Activated CD8-positive, alpha-beta memory T cell treated with anti-CD3 and anti-CD28 coated beads for 1 hour (primary cell): ENCODE measurements at places on chromosomes 1 and 21.

- DNase-seq = no peak
These were observed 7.7 kb upstream of the LAMB3 start for GRCh38 chr1:209659909-209660308.

GRCh38 chr1:64183395-64184002, 19.9 kb upstream of the UBE2U start:
- DNase-seq = no peak

DNA sequence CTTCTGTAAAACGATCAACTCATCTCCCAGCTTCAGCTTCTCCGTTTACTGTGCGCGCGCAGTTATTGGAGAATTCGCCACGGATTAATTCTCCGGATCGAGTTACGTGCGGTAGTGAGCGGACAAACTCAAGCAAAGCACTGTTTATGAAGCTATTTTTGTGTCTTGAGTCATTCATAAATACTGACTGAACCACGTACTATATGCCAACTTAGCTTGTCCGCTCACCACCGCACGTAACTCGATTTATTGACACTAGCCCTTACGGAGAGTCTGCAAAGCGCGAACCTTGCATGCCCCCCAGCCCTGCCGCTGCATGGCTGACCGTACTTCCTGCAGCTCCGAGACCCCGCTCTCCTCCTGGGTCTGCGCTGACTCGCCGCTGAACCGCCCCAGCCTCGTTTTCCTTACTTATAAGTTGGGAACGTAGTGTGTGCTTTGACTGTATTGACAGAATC, 773 bp downstream of the CHD1L start:
- peak; percentile 8 for DNase-seq

DNA sequence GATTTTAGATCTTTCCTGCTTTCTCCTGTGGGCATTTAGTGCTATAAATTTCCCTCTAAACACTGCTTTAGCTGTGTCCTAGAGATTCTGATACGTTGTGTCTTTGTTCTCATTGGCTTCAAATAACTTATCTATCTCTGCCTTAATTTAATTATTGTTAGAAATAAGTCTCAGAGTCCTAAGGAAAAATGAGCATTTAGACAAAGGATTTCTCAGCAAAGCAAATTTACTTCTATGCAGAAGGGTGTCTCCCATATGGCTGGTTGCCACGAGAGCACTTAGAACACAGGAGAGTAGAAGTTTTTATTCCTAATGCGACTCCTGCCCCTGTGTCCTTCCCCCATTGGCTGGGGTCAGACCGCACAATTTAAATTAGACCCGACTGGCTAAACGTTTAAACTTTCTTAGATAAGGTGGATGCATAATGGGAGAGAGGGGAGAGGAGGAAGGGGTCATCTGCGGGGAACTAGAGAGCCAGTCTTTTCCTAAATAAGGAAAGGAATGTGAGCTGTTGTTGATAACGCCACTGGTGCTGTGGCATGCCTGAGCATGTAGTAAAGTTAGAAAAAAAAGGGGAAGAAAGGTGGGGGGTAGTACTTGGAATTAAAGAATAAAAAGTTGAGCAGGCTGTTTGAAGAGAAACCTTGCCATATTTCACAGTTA, 170.2 kb downstream of the DYRK1A start:
- DNase-seq = no peak

DNA sequence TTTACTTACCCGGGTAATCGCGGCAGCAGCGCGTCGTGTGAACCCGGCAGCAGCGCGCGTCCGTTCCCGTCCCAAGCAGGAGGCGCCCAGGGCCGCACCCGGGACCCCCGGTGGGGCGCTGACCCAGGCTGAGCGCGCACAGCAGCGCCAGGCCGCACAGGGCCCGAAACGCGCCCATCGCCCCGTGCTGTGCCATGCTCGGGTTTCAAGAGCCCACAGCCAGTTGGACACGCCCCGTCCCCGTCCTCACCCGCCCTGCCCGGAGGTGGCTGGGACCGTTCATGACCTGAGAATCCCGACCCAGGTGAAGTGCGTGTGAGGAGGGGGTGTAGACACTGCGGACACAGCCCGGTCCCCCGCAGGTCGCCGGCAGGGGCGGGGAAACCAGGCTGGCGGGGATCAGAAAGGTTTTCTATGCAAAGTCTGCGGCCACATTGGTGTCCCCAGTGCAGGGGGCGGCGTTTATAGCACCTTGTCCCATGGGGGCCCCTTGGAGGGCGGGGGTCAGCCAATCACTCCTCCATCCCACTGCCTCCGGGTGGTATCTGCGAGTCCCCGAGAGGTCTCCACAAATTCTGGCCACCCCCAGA, at the start of gene TNFRSF18:
Gene TNFRSF18, minus strand, starts transcription at position 217 of the 590 bp plus-strand sequence. Its CDS starts 21 bp downstream, at position 196.
- DNase-seq = no peak

- DNase-seq = no peak
These were observed 3.9 kb upstream of the SFN start for GRCh38 chr1:26858891-26859640.

DNA sequence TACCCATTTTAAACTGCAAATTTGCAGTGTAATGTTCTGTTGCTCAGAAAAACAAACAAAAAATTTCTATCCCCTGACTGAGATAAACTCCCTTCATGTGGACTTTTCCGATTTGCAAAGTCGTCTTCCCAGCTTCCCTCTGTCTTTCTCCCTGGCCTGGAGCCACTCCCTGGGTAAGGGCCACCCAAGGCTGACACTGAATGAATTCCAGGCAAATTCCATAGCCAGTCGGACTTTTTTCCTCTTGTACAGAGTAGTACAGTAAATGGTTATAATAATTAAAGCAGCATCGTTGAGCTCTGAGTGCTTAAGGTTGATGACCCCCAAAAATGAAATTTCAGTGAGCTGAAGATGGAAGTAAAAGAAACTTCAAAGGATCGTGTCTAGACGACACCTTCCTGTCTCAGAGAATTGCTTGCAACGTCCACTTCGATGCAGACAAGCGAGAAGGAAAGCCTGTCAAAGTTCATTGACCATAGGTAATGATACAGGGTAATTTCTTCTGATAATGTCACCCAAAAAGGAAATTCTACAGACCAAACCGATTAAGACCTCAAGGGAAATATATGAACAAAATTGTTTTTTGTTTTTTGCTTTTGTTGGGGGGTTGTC, 33.6 kb upstream of the LHX8 start:
- no peak for DNase-seq

DNA sequence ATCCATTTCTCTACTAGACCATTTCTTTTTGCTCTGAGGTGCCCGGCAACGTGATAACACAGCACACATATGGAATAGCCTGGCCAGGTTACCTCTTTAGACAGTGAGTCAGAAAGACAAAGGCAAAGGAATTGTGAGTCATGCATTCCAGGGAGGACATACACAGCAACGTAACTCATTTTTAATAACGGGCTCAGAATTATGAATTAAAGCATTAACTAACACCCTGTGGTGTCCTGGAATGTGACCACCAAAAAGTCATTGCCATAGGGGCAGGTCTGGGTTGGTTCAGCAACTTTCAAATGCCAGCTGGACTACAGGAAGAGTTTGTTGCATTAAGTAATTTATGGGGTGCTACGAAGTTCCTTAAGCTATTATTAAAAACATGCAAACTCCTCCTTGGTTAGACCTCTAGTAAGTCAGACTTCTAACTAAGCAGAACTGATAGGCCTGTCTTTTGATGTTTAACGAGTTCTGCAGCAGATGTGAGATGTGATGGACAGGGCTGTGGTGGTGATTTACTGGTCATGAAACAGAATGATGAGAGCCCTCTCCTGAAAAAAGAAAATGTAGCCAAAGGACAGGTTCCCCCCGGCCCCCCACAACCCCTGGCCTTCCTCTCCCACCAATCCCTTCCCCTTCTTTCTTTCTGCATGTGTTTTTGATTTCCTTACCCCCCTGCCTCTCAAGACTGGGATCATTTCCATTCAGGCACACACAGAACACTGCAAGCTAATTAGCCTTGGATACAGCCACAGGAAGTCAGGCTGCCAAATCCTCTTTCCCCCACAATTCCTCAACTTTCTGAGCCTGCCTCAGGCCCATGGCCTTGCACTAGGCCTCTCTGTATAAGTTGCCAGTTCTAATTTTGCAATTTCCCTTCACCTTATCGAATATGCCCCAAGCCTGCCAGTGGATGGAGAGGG, 88.9 kb upstream of the HAO2 start:
- no peak for DNase-seq

DNA sequence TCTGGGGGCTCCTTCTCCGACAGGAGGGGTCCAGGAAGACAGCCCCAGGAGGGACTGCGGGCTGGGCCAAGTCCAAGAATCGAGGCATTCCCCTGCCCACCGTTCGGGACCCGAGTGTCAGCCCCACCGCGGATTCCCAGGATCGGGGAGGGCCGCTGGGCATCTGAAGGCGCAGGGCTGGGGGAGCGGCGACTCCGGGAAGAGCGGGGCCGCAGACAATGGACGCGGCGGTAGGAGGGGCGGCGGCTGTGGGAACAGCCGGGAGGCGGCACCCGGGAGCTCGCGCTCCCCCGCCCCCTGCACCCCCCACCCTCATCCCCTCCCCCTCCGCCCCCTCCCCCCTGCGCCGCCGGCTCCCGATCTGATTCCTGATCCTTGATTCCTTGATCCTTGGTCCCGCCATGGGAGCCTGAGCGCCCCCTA, at the start of gene VANGL2:
Gene VANGL2, plus strand, starts transcription at position 342 of the 423 bp plus-strand sequence. CDS start 15,274 bp downstream, outside the sequence.
- DNase-seq = no peak

DNA sequence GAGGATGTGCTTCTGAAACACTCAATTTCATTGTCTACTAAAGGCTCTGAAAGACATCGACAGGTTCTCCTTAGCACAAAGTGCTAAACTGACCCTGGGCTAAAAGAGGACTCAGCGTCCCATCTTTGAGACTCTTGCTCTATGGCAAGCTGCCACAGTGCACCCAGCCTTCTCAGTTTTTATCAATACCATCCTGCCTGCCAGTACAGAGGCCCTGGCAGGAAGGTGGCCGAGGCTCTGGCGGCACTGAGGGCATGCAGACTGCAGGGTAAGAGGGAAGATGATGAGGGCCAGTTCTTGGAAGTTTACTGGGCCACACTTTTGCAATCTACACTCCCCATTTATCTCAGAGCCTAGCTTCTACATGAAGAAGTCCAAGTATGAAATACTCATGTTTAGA, 5.3 kb downstream of the OLFML2B start:
- no peak for DNase-seq

- no peak for DNase-seq
These were observed 80.3 kb upstream of the TLR5 start for GRCh38 chr1:223223091-223223995.

DNA sequence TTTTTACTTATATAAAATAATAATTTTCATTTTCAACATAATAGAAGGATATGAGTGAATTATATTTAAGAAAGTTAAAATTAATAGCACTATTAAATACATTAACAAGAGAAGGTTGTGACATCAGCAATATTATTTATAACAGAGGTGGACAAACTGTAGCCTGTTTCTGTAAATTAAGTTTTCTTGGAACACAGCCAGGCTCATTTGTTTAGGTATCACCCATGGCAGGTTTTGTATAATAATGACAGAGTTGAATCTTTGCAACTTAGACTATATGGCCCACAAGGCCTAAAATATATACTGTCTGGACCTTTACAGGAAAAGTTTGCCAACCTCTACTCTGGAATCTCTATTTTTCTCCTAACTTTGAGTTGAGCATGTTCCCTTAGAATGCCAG, 42.8 kb upstream of the CACYBP start:
- DNase-seq = no peak

GRCh38 chr1:205456383-205456867, 580 bp upstream of the BLACAT1 start:
- no peak for DNase-seq

DNA sequence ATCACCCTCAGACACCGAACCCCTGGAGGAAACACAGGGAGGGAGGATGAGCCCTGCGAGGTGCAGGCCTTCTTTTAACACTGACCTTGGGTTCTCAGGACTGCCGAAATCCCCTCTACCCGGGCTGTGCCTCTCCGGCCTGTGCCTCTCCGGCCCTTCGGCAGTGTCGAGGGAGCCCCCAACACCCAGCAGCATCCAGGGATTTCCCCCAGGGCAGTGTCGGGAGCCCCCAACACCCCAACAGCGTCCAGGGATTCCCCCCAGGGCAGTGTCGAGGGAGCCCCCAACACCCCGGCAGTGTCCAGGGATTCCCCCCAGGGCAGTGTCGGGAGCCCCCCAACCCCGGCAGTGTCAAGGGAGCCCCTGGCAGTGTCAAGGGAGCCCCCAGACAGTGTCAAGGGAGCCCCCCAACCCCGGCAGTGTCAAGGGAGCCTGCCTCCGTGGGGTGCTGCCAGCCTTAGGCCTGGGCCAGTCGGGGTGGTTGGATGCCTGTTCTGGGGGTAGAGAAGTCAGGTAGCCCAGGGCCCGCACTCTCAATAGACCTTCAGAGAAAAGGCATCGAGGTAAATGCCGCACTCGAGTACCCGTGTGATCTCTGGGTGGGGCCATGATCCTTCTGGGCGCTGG, 57.5 kb downstream of the PRKCZ start:
- no peak for DNase-seq

- no peak for DNase-seq
These were observed 6.8 kb downstream of the ARID1A start for GRCh38 chr1:26702680-26703038.

DNA sequence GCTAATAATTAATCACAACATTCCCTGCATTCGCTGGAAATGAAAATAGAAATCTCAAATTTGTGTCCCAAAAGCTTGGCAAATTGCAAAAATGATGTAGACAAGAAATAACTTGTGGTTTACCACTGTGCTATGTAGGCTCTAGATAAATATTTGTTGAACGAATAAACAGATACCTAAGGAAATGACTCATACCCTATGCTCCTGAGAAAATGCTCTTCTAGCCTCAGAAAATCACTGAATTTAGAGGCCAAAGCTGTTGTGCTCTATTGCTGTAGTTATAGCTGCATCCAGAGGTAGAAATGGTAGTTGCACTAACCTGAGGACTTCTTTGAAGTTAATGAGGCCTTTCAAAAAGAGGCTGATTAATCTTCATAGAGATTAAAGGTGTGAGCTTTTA, 142.0 kb upstream of the ZNHIT6 start:
- DNase-seq = no peak

GRCh38 chr1:162040001-162040400, 16.3 kb upstream of the OLFML2B start:
- no peak for DNase-seq

DNA sequence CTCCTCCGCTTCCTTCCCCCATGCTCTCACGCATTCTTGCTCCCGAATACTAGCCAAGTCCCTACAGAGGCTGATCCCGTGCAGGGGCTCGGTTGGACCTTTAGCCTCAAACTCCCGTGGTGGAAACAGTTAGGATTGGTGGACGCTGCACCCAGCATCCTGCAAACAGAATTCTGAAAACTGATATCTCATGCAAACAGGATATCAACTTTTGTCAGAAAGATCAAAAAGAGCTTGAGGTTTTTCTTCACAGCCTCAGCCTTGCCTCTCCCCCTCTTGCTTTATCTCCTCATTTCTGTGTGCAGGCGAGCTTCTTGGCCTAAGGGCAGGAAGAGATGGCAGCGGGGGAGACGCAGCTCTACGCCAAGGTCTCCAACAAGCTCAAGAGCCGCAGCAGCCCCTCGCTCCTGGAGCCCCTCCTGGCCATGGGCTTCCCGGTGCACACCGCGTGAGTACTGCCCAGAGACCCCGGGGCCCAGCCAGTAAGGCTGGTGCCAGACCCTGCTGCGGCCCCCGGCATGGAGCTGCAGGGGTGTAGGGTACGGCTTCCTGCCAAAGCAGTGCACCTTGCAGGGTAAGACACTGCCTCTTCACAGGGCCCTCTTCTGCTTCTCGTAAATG, at the start of gene UBASH3A:
Gene UBASH3A, plus strand, starts transcription at position 292 of the 621 bp plus-strand sequence. Its CDS starts 44 bp downstream, at position 336.
- DNase-seq = no peak
